Right renal cortex interstitium (tissue), 3 donors: ENCODE measurements at places on chromosomes 6 and 20. TPM values are rescaled to one million over a fixed set of nuclear protein-coding genes. Genes with fewer than 3 reads are reported as not detected.

- DNase-seq = no peak
Observed at GRCh38 chr6:163739966-163740365, 325.4 kb downstream of the QKI start.

Gene IL20RA
- 1.7 TPM for polyA plus RNA-seq

Gene TRIM31
- polyA plus RNA-seq = 0.26 TPM

- DNase-seq = no peak
Observed at GRCh38 chr6:137399881-137400443, 94.2 kb downstream of the OLIG3 start.

DNA sequence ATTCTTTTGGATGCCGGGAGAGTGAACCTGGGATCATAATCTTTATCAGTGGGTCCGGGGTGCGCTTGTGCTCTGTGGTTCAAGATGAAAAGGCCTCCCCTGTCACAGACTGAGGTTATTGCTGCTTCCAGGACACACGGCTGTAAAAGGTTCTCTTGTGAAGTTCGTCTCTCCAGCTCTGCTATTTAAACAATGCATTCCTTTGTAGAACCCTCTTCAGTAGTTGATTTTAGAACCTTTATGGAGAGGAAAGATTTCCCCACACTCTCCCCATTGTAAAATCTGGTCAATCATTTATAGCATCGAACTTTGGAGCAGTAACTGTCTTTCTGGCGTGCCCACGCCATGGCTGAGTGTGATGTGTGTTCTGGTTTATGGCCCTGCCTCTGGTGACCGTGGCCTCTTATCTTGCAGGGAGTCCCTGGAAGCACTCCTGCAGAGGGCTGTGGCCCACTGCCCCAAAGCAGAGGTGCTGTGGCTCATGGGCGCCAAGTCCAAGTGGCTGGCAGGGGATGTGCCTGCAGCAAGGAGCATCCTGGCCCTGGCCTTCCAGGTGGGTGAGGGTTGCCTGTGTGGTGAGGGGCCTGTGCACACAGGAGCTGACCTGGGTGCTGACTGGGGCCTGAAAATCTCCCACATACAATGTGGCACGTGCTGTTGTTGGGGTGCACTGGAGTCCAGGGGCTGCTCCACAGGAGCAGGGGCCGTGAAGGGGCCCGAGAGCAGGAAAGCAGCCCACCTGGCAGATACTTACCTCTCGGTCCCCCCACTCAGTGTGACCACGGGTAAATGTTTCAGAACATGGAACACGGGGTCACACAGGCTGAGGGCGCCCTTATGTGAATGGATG is 11.6 kb upstream of the C20orf204 start:
- no peak for DNase-seq

Gene TBXT
- polyA plus RNA-seq = not detected

Gene NT5E
- polyA plus RNA-seq = 5.5 TPM

GRCh38 chr6:16171400-16171799 is 42.5 kb downstream of the MYLIP start:
- DNase-seq = no peak

- DNase-seq = no peak
Observed at GRCh38 chr20:6122873-6123648, at the start of gene FERMT1. FERMT1 (minus strand) TSS chr20:6123030; CDS start chr20:6119554, 3,476 bp downstream.

Gene SAPCD1
- 7.4 TPM for polyA plus RNA-seq

DNA sequence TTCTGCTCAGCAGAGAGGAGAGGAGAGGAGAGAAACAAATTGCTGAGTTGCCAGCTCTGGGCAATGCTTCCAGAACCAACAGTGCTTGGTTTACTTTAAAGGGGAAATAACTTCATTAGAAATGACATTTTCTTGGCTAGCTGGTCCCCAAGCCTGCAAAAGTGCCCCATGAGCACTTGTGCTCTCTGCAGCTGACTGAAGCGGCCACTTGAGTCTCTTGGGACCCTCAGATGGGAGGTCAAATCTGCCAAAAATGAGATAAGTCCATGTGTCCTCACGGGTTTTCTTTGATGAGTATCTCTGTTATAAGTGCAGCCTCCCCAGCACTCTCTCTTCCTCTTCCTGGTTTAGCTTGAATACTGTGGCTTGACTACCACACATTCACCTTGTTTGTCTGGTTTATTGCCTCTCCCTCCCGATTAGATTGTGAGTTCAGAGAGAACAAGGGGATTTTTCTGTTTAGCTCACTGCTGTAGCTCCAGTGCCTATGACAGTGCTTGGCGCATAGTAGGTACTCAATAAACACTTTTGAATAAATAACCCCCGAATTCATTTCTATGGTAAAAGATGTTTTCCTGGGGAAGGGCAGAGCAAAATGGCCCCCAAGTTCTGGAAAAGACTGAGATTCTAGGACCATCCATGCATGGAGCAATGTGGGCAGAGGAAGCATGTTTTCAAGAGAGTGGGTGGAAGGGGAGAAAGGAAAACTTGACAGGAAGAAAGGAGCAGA is 7.0 kb upstream of the RIN2 start:
- DNase-seq = no peak

Gene PLEKHG1
- polyA plus RNA-seq = 34.1 TPM
